ENCODE measurements at places on chromosomes 6 and 20.

DNA sequence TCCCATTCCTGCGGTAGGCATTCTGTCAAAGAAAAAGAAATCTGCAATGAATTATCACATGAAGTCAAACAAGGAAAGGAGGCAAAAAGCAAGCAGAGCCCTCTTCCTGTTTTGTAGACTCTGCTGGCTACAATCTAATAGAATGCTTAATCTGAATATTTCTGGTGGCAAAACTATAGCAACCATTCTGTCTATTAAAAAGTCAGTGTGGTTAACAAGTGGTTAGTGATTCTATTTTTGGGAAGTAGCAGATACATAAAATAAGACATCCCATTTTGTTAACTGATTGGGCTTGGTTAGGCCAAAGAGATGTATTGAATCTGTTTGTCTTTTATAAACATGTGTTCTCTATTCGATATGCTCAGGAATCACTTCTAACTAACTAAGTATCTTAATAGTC lies 442.3 kb downstream of the CDC5L start:
- peak; percentile 25 for DNase-seq

GRCh38 chr6:33652002-33652401 lies 30.9 kb downstream of the ITPR3 start:
- DNase-seq, result no peak

- peak; percentile 74 for DNase-seq
Observed at GRCh38 chr6:41939848-41940758, 1.5 kb downstream of the CCND3 start.

DNA sequence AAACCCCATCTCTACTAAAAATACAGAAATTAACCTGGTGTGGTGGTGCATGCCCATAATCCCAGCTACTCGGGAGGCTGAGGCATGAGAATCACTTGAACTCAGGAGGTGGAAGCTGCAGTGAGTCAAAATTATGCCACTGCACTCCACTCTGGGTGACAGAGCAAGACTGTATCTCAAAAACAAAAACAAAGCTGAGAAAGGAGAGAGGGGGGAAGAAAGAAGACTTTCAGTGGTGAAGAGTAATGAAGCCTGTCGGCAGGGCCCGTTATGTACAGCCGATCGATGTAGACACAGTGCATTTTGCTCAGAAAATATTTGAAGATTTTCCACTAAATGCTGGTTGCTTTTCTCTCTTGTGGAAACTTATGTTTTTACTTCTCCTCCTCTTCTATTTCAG lies 13.8 kb downstream of the VAPB start:
- DNase-seq, result no peak

- DNase-seq, result peak; percentile 47
Observed at GRCh38 chr6:69866770-69867638, 648 bp downstream of the COL19A1 start.

- DNase-seq, result peak; percentile 47
Observed at GRCh38 chr6:134534708-134535149, 216.8 kb upstream of the SGK1 start.

DNA sequence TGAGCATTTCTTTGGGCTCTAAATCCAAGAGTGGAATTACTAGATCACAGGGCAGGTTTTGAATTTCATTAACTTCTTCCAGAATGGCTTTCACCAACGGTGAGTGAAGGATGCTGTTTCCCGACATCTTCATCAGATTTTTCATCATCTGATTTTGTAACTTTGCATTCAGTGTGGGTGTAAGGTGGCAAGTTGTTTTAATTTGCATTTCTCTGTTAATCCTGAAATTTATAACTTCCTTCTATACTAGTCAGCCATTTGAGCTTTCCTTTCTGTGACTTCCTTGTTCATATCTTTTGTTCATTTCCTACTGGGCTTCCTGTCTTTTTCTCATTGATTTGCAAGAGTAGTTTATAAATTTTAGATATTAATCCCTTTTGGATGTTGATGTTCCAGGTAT lies 18.7 kb upstream of the HCK start:
- no peak for DNase-seq

GRCh38 chr6:72654071-72654621 lies 32.3 kb downstream of the KCNQ5 start:
- no peak for DNase-seq

- peak; percentile 95 for DNase-seq
Observed at GRCh38 chr20:10848810-10849370, 175.1 kb upstream of the JAG1 start.

DNA sequence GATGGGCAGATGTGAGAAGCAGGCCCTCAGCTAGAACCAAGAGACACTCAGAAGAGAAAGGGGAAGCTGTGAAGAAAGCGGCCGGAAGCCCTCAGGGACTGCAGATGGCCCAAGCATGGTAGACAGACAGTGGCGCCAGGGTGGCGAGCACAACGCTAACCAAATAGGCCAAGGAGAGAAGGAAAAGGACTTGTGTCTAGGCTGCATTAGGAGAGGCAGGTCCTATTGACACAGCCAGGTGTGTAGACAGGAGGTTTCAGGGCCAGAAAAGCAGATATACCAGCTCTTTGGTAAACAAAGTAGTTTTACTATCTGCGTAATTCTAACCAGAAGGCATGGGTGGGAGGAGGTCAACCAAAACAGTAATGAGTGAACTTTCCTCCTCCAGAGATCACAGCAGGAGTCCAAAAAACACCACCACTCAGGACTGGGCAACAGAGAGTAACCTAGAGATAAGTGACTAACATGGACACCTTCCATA lies 15.8 kb upstream of the MAP7 start:
- no peak for DNase-seq

DNA sequence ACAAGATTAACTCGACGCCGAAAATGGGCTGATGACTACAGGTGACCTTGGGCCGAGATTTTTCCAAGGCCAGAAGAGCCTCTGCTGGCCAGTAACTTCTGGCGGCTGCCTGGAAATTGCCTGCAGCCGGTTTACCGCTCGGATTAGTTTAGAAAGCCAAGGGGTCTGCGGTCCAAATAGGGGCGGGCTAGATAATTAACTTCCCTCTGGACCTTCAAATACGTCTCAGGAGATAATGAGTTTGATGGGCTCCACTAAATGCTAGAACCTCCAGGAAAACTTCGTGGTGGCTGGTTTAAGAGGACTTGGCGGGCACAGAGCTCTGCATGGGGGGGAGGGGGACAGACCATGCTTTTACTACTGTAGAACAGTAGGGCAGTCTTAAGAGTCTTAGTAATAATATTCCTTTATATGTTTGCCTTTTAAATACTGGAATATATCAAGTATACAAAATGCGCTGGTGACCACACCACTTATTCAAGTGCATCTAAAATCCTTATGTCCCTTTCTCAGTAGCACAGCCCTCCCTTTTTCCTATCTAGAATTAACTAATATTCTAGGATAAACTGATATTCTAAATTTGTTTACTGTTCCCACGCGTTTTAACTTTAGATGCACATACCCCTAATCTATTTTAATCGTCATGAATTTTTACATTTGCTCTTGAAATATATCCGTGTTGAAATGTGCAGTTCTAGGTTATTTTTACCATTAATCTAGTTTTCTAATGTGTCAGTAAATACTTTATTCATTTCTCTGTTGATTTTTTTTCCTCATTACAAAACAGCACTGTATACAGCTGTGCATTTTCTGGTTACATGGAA lies 107.5 kb upstream of the PRSS16 start:
- peak; percentile 42 for DNase-seq

GRCh38 chr6:21219241-21219640 lies 374.3 kb upstream of the SOX4 start:
- peak; percentile 6 for DNase-seq

DNA sequence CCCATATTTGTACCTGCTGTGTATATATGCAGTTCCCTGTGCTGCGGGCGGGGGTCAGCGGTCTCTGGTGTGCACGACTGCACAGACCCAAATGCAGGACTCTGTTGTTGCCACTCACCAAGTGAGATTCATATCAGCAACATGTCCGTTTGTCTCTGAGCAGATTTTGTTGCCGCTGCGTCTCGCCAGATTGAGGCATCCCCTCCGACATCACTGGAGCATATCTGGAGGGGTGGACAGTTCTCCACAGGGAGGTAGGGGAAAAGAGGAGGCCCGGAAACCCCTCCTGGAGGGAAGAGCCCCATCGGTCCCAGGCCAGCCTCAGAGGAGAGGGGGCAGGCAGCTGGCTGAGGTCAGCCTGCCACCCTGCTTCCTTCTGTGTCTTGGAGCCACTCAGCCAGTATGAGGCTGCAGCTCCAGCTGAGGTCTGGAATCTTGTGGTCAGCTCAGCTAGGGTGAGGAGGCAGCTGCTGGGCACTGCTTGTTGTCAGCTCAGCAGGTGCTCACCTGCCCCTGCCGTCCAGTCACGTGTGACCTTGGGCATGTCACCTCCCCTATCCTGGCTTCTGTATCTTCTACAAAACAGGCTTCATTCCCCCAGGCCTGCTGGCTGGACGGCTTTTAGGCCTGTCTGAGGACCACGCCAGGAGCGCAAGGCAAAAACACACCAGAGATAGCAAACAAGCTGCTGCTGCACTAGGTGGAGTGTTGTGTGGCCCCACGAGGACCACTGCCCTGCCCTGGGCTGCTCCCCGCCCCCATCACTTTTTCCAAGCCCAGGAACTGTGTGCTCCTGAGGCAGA lies 47.1 kb downstream of the HNF4A start:
- DNase-seq, result no peak

DNA sequence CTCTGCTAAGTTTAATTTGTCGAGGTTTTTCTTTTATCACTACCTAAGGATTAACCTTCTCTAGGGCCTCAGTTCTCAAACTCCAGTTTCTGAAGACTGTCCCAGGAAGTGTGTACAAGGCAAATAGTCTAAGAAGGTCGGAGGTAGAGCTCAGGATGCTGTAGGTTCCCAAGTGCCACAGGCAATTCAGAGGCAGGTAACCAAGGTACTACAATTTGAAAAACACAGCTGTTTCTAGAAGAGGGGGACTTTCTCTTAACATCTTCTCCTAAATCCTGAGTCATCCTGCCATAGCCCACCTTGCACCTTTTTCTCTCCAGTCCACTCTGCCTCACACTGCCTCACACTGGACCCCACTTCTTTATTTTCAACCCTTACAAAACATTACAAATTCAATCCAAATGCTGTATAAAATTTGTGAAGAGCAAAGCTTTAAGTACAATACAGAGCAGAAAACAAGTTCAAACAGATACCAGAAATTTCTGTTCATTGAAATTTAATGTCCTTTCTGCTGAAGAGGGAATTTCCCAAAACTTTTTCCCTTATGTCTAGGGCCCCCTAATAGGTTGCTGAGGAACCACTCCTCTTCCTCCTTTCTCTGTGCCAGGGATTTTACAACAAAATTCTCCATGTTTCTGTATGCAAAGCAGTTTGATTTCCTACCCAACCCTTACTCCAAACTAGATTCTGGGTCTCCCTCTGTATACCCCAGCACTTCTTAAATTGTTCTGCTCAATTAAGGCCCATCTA lies 43.0 kb downstream of the FRK start:
- DNase-seq, result no peak

DNA sequence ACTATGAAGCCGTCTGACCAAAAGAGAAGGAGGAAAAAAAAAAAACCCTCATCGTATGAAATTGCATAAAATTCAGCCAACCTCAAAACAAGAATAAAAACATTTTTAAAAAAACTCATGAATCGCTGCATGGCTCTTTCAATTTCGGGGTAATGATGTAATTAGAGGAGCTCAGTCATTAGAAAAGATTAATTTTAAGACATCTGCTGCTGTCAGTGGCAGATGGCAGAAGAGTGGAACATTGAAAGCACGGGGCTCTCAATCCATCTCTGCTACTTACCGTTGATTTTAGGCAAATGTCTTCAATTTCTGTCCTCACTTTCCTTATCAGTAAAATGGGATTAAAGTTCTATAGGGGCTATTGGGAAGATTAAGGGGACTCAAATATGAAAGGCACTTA lies 79.1 kb downstream of the EYA2 start:
- DNase-seq, result no peak

- peak; percentile 34 for DNase-seq
Observed at GRCh38 chr20:2109425-2110210, 8.0 kb downstream of the STK35 start.

GRCh38 chr6:129565811-129566210 lies 144.2 kb downstream of the ARHGAP18 start:
- DNase-seq, result no peak

DNA sequence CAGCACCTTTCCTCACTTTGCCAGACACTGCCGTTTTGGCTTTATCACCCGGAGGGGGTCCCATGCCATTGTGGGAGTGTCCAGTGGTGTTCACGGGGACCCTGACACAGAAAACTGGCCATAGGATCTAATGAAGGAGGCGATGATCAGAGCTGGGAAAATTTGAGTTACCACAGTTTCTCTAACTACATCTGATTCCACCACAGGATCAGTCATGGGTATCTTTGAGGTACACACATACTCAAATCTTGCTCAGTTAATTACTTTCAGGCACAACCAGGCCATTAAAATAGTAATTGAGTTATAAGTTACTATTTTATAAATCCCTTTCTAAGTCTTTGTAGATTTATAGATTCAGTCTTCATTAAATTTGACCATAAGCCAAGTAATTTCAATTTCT lies 215.1 kb downstream of the PRL start:
- DNase-seq, result no peak

- no peak for DNase-seq
Observed at GRCh38 chr6:135440087-135440792, 57.3 kb downstream of the AHI1 start.

DNA sequence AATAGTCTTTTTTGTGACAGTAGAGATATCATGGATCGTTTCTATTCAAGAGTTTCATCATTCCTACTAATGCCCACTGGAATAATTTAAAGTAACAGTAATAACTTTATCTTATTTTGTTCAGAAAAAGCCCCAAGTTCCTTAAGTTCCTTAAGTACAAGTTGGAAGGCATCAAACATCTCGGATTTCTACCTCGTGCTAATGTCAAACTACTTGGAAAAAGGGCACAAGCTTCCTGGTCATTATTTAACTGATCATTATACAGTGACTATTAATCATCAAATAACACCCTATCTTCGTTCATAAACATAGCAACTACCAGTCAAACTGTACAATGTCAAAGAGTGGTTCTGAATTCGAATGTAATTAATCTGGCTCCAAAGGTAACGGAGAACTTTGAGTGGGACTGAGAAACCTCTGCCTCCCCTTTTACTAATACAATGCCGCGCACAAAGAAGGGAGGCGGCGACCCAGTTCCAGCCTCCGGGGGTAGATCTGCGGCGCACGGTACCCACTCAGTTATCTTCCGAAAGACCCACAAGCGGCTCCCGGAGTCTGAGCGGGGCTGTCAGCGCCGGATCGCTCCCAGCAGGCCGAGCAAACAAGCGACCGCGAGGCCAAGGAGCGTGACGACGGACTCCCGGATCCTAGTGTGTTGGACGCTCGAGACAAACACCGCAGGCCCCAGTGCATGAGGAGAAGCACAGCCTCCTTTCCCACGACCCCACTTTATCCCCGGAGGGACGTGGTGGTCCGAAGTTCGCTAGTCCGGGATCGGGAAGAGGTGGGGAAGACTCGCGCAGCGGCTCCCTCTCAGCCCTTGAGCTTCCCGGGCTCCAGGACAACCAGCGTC lies 716 bp downstream of the SHPRH start:
- DNase-seq, result peak; percentile 60

GRCh38 chr6:106579281-106579680 lies 50.0 kb downstream of the RTN4IP1 start:
- peak; percentile 47 for DNase-seq

GRCh38 chr6:149331871-149332270 lies 14.4 kb downstream of the TAB2 start:
- DNase-seq, result peak; percentile 32

- no peak for DNase-seq
Observed at GRCh38 chr6:50936277-50936681, 117.6 kb downstream of the TFAP2B start.

GRCh38 chr6:131251590-131252199 lies 116.4 kb downstream of the AKAP7 start:
- DNase-seq, result no peak
